ENCODE measurements at places on chromosomes 7 and 10.

GRCh38 chr10:18658271-18659124, 733 bp upstream of the ARL5B start:
- no peak for DNase-seq

DNA sequence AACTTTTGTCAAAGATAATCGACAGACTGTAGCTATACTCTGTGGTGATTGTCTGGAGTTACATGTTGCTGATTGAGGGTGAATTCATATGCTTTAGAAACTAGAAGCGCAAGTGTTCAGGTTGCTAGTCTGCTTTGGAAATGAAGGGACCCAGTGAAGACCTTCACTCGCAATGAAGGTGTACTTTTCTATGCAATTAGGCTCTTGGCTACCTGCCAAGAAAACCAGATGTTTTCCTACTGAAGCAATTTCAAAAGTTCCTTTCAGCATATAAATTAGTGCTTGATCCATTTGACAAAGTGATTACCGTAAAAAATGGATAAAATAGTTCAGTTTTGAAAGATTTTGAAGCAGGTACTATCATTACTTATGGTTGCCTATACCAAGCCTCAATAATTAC, 10.0 kb upstream of the STK31 start:
- no peak for DNase-seq

- DNase-seq: no peak
Observed at GRCh38 chr10:105797234-105797890, 1156.3 kb downstream of the SORCS3 start.

DNA sequence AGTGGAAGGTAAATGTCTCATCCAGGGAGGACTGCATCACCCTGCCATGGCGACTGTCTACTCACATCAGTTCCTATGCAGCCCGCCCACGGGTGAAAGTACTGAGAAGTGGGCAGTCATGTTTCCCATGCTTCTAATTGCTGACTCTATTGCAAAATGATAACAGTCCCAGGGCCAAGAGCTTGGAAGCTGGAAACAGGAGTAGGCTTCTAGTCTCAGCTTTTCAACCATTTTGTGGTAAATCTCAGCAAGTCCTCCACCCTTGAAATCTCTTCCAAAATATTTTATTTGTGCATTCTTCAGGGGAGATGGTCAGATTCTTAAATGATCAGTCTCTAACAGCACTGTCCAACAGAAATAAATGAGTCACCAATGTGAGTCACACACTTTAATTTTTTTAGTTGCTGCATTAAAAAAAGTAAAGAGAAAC, 48.1 kb upstream of the TARP start:
- no peak for DNase-seq

DNA sequence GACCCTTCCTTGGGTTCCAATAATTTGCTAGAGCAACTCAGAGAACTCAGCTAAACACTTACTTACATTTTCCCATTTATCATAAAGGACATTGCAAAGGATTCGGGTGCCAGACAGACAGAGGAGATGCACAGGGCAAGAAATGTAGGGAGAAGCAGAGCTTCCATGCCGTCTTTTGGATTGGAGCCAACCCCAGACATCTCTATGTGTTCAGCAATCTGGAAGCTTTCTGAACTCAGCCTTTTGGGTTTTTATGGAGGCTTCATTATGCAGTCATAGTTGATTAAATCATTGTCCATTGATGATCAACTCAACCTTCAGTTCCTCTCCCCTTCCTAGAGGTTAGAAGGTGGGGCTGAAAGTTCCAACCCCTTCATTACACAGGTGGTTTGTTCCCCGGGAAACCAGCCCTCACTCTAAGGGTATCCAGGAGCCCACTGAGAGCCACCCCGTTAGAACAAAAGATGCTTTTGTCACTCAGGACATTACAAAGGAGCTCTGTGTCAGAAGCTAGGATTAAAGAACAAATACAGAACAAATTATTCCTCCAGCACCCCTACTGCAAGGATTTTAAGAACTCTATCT, 211.9 kb upstream of the VSTM2A start:
- no peak for DNase-seq

Measured in NCI-H187 (cell line).